Hematopoietic multipotent progenitor cell (in vitro differentiated cells): ENCODE measurements at places on chromosomes 1 and 21. TPM values are rescaled to one million over a fixed set of nuclear protein-coding genes. Genes with fewer than 3 reads are reported as not detected.

The CELA2B gene
- total RNA-seq = not detected

The GTF2B gene
- 23.4 TPM for total RNA-seq

The SAMD13 gene
- 5.7 TPM for total RNA-seq

The SPRR2A gene
- not detected for total RNA-seq

The CHODL gene
- under 0.01 TPM for total RNA-seq

DNA sequence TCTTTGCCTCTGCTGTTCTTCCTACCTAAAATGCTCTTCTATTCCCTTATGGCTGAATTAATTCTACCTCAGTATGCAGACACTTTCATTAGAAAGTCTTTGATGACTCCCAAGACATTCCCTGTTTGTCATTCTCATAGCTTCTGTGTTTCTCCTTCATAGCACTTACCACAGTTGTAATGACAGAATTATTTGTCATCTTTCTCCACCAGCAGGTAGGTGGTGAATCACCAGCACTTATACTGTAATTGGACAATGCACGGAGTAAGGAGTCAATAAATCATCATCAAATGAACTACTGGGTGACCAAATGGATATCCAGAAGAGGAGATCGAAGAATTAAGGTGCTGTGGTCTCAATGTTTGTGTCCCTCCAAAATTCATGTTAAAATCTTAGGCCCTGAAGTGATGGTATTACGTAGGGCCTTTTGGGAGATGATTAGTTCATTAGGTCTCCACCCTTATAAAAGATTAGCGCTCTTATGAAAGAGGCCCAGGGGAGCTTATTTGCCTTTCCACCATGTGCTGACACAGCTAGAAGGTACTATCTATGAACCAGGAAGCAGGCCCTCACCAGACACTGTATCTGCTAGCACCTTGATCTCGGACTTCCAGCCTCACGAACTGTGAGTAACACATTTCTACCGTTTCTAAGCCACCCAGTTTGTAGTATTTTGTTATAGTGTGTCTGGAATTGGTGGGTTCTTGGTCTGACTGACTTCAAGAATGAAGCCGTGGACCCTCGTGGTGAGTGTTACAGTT is 2.4 kb upstream of the CCT8 start:
- peak; percentile 58 for DNase-seq

DNA sequence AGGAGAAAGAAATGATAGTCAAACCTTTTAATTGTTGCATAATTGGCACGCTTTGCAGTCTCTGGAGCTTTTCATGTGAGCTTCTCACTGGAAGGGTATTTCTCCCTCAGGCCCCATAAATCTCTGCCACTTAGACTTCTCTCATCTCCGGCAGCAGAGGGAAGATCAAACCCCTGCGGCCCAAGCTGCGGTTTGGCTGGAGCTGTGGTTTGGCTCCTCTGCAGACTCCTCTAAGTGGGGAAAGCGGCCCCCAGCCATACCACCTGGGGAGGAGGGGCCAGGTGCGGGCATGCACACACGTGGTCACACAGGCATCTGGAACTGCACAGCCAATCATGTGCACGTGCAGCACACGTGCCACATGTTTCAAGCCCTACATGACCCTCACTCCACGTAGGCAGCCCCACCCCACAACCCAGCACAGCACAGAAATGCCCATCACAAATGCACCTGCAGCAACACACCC is 58.3 kb downstream of the UBE2T start:
- peak; percentile 84 for DNase-seq

GRCh38 chr1:160376525-160377131 is 9.8 kb downstream of the NHLH1 start:
- DNase-seq = peak; percentile 83

DNA sequence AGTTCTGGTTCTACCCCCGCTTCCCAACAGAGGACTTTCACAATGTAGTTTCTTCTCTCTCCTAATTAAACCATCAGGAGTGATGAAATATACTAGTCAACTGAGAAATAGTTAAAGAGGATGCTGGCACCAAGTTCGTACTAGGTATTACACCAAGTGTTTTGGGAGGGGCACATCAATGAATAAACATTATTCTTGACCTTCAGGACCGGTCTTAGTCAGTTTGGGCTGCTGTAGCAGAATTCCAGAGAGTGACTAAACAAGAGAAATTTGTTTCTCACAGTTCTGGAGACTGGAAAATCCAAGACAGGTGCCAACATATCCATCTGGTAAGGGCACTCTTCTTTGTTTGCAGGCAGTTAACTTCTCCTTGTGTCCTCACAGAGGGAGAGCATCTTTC is 103.8 kb downstream of the SPATA17 start:
- DNase-seq = no peak

GRCh38 chr1:221371705-221372104 is 370.2 kb downstream of the DUSP10 start:
- DNase-seq = no peak

- peak; percentile 32 for DNase-seq
Measured at GRCh38 chr1:185073725-185074124, 28.4 kb downstream of the RNF2 start.

GRCh38 chr1:101732261-101732660 is 264.5 kb downstream of the OLFM3 start:
- no peak for DNase-seq

GRCh38 chr21:25215698-25216384 is 391.4 kb downstream of the MRPL39 start:
- no peak for DNase-seq

DNA sequence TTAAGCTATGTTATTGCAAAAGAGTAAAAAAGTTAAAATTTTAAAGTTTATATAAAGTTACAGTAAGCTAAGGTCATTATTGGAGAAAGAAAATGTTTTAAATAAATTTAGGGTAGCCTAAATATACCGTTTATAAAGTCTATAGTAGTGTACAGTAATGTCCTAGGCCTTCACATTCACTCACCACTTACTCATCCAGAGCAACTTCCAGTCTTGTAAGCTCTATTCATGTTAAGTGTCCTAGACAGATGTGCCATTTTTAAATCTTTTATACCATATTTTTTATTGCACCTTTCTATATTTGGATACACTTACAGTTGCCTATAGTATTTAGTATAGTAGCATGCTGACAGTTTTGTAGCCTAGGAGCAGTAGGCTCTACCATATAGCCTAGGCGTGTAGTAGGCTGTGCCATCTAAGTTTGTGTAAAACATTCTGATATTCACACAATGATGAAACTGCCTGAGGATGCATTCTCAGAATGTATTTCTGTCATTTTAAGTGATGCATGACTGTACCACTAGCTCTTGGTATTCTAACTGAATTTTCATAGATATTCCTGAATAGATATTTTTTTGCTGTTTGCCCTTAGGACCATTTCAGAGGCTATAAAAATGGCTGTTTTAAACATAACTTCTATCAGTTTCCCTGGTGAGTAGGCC is 26.8 kb downstream of the PPP2R5A start:
- DNase-seq = no peak
